ENCODE measurements at places on chromosomes 3 and 15.

- DNase-seq = no peak
These were observed 175.6 kb downstream of the MFSD1 start for GRCh38 chr3:158977497-158977896.

GRCh38 chr3:163877805-163878204 is 1200.5 kb downstream of the SI start:
- DNase-seq = no peak

DNA sequence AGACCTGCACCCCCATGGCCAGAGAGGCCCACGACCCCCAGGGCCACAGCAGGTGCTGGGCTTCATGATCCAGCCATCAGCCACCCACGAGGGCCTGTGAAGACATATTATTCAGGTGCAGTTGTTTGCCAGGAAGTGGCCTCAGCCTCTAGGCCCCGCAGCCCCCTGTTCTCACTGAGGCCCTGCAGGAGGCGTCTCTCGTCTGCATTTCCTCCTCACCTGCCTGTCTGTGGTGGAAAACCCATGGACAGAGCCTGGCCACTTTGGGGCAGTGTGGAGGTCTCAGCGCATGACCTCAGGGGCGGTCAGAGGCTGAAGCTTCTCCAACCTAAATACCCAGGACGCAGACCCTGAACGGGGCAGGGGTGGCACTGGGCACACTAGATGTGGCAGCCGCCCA is 18.6 kb downstream of the UROC1 start:
- no peak for DNase-seq

GRCh38 chr3:16254916-16255315 is 9.8 kb downstream of the DPH3 start:
- DNase-seq = no peak

GRCh38 chr15:58977887-58978286 is 9.6 kb upstream of the RNF111 start:
- DNase-seq = no peak

- DNase-seq = no peak
These were observed 24.2 kb downstream of the NPTN start for GRCh38 chr15:73608941-73609340.

DNA sequence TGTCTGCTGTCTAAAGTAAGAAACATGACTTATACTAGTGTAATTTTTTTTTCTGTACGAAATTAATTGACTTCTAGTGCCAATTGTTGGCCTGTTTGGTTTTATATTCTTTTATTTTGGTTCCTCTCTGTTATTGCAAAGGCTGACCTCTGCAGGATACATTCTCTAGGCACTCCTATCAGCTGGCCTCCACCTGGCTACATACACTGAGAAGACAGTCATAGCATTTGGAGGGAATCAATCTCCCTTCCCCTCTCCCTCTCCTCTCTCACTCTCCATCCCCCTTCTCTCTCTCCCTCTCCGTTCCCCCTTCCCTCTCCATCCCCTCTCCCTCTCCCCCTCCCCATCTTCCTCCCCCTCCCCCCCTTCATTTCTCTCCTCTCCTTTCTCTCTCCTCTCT is 116.7 kb downstream of the MCTP2 start:
- DNase-seq = no peak

- DNase-seq = no peak
These were observed 86.5 kb downstream of the SUCLG2 start for GRCh38 chr3:67567893-67568292.

GRCh38 chr3:178718995-178719635 is 182.9 kb downstream of the KCNMB2 start:
- no peak for DNase-seq

DNA sequence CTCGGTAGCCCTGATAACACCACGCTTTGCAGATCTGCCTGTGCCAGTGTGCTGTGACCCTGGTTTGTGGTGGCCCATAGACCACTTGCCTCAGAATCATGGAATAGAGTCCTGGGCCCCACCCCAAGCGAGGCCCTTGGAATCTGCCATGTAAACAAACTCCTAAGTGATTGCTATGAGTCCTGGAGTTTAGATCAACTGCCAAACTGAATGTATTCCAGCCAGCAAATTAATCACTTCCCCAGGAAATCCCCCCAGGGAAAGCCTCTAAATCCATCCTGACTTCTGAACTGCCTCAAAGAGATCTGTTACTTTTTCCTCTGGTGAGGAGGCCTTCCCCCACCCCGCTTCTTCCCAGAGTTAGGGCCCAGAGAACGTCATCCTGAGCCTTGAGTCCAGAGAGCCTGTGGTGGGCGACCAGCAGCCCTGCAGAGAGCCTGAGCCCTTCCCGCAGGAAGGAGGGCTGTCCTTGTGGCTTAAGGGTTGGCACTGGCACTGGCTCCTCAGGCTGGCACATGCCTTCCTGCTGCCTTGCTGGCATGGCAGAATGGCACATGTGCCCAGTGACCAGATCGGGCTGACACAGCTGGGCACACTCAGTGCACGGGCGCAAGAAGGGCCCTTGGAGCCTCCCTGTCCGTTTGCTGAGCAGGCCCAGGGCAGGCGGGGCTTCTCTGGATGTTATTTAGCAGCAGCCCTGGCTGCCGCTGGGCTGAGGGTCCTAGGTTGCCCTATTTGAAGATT is 50.6 kb upstream of the PLXNA1 start:
- DNase-seq = no peak

- DNase-seq = peak; percentile 83
These were observed 83.4 kb downstream of the NEK11 start for GRCh38 chr3:131110087-131110486.

DNA sequence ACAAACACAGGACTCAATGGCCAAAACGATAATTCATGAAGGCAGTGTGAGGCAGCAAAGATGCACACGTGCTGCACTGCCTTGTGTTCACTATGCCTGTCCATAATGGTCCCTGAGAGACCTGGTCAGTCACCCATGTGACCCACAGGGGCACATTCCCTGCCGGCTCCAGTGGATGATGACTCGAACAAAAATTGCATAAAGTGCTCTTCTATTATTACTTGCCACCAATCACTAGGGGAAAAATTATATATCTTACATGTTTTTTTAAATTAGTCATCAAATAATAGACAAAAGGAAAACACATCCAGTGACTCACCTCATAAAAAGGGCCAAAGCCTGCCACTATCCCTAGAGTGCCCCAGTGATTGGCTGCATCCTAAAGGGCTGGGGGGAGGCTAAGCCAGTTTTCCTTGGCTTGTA is 47.5 kb downstream of the UBP1 start:
- DNase-seq = peak; percentile 73

- DNase-seq = peak; percentile 98
These were observed 19.2 kb downstream of the SNX33 start for GRCh38 chr15:75666823-75667501.

DNA sequence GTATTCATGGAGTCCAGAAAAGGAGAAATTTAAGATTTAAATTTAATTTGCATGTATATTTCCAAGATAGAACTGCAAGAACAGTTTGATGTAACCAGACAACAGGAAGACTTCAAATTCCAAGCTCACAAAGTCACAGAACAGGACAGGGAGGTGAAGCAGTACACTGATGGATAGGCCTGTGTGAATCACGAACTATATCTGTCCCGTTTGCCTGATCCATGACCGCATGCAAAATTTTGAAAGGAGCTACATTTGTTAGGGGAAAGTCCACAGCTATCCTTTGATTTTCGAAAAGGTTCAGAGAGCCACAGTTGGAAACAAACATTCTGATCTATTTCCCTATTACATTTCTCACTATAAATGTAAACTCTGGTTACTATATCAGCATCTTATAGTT is 79.5 kb upstream of the SLC12A8 start:
- DNase-seq = no peak

GRCh38 chr3:11769704-11770476 is 76.8 kb downstream of the TAMM41 start:
- DNase-seq = no peak

DNA sequence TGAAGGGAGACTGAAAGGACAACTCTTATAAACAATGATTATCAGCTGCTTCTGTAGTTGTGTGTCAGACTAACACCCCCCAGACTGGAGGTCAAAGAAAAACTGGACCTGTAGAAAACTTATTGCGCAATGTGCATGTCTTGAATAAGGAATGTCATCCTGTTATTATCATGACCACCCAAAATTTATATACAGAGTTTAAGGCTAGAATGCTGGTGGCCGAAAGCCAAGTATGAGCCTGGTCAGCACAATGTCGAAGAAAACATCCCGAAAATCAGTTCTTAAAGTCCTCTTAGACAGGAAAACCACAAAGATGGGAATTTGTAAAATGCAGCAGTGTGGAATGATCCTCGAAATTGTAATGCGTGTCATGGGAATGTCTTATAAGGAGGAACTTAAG is 29.3 kb downstream of the RFTN1 start:
- peak; percentile 96 for DNase-seq

DNA sequence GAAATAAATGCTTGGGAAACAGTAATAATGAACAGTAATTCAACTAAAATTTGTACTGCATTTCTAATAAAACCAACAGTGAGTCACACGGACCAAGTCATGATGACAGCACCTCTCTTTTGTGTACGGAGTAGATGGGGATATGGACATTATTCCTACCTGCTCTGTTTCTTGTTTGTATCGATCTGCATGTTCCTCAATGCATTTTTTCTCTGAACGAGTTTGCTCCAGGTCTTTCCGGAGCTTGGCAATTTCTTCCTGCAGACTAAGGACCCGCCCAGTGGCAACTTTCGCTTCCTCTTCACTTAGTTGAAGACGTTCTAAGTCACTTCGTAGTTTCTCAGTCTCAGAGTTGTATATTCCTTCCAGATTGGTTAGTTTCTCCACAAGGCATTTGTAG is 74.4 kb upstream of the MYO5C start:
- no peak for DNase-seq

GRCh38 chr3:42043099-42043813 is 47.9 kb upstream of the TRAK1 start:
- no peak for DNase-seq

- no peak for DNase-seq
These were observed 9.1 kb upstream of the ADPRH start for GRCh38 chr3:119570229-119570628.

DNA sequence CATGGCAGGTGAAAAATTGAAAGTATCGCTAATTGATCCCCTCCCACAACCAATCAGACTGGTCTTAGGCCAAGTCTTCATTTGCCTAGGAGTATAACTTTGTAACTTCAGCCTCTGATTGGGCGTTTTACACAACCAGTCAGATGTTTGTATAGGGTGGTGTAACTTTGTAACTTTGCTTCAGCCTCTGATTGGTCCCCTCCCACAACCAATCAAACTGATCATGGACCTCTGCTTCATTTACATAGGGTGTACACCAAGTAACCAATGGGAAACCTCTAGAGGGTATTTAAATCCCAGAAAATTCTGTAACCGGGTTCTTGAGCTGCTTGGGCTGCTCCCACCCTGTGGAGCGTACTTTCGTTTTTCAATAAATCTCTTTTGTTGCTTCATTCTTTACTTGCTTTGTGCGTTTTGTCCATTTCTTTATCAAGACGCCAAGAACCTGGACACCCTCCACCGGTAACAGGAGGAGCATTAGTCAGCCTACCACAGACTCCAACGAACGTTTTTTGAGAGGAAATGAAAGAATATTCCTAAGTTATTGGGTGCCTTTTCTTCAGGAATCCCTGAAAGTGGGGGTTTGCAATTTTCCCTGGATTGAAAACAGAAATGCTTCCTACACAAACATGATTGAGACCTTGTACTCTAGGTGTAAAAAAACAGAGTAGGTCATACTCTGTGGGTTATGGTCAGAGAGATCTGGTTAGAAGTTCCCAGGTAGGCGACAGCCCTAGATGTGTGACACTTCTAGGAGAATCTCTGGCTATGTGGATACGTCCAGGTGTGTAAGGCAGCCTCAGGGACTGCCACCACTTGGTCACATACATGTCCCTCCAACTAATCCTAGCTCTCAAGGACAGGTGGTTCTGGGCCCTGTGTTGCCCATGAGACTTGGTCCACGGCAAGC is 5.5 kb upstream of the SACM1L start:
- DNase-seq = no peak

DNA sequence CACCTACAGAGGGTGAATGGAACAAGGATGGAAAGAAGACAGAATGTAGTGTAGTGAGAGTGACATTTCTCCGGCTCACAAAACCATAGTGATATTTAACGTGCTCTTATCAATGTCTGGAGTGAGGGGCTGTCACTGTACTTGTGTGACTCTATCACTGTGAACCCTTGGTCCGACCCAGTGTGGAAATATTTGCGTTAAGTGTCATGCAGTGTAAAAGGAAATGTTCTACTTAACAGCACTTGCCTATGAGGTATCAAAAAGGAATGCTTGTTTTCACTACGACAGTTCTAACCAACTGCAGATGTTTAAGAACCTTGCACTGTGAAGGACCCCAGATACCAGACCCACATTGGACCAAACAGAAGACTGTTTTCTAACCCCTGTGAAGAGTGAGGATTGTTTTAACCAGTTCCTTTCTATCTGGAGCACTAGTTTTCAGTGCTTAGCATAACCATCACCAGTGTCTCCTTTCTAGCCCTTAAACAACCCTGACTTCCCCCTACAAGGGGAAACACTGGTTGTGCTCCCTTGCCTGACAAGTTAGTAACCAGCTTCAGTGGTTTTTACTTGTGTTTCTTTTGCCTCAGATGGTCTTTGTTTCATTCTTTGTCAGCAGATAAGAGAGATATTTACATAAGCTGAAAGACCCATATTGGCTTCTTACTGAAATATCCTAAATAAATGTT is 144.7 kb upstream of the ABHD17C start:
- DNase-seq = peak; percentile 98

DNA sequence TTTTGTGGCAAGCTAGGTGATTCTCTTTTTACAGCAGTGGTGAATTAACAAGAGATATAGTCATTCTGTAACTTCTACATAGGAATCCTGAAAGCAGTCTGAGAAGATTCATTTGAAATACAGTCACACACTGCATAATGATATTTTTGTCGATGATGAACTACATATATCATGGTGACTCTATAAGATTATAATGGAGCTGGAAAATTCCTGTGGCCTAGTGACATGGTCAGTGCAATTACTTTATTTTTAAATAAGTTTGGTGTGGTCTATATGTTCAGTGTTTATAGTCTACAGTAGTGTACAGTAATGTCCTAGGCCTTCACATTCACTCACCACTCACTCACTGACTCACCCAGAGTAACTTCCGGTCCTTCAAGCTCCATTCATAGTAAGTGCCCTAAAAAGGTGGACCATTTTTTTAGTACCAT is 511.4 kb upstream of the MCTP2 start:
- DNase-seq = no peak

DNA sequence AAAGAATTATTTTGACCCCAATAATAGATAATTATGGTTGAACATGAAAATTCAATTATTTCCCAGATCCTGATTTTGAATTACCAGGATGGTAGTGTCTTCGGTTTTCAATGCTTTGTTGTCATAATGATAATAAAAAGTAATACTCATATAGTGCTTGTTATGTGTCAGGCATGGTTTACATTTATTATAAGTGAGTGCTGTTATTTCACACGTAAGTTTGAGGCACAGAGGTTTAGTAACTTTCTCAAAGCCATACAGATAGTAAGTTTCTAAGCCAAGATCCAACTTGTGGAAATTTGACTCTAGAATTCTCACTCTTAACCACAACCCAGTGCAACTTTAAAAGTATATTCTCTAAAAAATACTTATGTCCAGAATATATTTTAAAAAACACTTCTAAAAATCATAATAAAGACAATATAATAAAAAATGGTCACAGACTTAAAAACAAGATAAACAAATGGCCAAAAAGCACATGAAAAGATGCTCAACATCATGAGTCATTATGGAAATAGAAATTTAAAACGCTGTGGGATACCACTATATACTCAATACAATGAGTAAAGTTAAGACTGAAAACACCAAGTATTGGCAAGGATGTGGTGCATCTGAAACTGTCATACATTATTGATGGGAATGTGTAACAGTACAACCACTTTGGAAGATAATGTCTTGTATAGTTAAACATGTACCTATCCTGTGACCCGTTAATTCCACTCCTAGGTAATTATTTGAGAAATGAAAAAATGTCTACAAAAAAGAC is 45.2 kb downstream of the SPRED1 start:
- DNase-seq = no peak

Data from non-pigmented ciliary epithelial cell (primary cell).